ENCODE measurements at places on chromosomes 2 and 18.

- no peak for DNase-seq
Observed at GRCh38 chr2:168278424-168278888, 31.1 kb upstream of the STK39 start.

DNA sequence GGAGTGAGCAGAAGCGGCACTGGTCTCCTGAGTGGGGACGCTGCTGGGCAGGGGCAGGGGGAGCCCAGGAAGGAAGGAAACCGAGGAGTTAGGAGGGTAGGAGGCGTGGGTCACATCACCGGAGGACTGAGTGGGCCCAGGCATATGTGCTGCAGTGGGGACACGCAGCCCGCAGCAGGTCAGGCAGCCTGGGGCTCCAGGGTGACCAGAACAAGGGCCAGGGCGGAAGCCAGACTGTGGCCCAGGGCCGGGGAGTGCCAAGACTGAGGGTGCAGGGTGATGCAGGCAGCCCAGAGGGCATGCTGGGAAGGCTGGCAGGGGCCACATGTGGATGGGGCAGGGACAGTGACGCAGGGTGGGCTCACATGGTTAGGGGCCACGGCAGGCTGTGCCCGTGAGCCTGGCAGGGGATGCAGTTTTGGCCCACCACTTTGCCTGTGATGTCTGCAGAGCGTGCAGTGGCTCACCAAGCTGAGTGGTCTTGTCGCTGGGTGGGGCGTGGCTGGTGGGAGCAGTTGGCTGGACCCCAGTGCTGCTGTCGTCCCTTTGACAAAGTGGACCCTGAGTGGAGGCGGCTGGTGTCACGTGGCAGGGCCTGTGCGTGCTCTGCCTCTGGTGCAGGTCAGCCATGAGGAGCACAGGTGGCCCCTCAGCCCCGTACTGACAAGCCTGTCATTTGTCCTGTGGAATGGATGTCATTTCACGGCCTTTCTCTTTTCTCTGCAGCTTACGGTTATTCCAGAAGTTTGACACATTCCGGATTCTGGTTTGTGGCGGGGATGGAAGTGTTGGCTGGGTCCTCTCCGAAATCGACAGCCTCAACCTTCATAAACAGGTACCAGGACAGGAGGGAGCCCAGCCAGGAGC is 87.1 kb downstream of the DGKD start:
- DNase-seq, result no peak

DNA sequence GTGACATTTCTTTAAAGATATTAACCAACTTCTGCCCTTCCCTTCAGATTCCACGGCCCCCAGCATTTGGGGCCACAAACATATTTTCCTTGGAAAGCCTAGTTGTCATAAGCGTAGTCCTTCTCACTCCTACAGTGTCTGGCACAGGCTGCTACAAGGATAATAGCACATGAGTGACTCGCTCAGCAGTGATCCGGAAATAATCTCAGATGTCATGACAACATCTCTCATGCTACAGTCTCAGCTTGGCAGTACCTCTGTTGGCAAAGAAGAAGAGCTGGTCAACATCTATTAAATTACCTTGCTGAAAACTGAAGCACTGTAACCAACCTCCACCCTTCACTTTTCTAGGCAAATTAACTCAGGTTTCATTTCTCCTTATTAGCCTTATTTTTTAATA is 351.7 kb downstream of the RAD51AP2 start:
- DNase-seq, result no peak

DNA sequence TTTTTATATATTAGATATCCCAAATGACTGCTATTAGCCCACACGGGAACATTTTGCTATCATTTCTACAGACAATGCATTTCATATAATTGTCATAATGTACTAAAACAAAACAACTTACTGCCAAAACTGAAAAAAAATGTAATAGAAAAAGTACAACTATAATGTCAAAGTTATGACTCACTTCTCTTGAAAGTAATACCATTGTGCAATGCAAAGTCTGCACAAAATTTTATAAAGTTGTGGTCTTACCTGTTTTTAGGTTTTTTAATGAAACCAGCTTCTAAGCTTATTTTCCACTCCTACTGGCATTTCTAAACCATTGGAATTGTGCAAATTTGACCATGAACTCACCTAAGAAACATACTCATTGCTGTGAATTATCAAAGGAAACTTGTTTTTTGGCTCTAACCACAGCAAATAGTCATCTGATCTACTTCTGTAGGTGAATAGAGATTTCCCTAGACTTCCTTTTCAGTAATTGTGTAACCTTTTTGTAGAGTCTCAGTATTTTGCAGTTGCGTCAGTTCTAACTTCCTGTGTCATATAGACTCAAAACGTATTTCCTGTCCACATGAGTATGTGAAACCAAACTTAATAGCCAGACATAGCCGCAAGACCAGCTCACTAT is 31.9 kb upstream of the TFPI start:
- DNase-seq, result no peak

DNA sequence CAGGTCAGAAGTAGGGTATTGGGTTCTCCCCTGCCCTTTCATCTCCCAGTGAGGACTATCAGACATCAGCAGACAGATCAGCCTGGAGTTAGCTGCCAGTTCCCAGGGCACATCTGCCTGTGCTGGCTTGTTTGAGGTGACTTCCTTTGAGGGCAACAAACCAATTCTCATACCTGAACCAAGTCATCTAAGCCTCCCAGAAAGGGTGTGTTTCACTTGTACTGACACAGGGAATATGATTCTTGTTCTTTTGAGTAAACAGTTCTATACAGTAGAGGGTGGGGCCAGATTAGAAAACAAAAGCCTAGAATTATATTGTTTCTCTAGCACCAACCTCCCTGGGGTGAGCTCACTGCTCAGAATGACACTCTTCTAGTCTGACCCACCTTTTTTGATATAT is 591.9 kb downstream of the SLC4A3 start:
- no peak for DNase-seq
